ENCODE measurements at places on chromosomes 16 and 17.

- DNase-seq, result peak; percentile 45
These were observed 246.6 kb upstream of the RPL38 start for GRCh38 chr17:73956595-73957465.

DNA sequence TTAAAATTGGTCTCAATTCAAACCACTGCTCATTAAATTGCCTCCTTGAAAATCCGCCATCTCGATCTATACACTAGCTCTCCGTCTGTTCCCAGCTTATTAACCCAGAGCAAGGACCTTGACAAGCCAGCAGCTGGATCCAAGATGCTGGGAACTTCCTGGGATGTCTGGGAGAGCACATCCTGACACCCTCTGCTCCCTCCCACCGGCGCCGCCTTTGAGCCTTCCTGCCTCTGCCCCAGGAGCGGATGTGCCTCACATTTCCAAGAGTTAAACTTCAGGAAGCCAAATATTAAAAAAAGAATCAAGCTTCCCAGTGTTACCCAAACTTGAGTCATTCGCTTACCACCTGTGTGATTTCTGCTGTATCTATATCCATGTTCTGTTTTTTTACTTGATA, 107.9 kb downstream of the HAPSTR1 start:
- peak; percentile 54 for DNase-seq

DNA sequence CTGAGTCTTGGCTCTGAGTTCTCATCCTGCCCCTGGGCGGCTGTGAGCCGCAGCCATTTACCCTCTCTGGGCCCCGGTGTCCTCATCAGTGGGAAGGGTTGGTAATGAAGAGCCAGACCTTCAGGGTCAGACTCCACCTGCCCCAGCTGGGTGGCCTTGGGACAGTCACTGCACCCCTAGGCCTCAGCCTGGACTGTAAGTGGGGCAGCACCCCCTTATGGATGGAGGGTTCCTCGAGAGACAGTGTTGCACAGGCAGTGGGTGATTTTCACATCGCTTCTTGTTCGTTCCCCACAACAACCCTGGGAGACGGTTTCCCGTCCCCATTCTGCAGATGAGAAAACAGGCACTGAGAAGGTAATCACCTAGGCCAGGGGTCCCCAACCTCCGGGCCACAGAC, 60.5 kb downstream of the B9D1 start:
- no peak for DNase-seq

DNA sequence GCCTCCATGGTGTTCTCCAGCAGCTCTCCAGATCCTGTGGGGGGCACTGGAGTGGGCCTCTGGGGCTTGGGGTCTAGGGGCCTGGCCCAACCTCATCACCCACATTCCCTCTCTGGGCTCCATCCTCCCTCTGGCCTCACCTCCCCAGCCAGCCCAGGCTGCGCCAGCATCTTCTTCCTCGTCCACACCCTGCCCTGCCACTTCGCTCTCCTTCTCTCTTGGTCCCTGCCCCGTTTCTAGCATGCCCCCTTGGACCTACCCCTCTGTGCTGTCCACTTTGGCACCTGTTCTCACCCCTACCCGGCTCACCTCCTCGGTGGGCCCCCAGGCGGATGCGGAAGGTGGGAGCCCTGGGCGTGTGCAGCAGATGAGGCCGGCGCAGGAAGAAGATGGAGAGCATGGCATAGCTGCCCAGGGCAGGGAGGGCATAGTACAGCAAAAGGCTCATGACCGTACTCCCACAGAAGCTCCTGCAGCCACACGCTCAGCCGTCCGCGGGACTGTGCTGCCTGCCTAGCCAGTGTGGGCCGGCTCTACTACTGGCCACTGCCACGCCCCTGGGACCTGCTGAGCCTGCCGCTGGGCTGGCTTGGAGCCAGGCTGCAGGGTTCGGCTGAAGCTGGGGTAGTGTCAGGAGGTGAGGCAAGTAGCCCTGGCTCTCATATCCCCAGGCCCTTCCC, at the start of gene GDPD3:
Gene GDPD3 (minus strand): TSS at position 507 of the 680 bp plus-strand sequence. CDS start 59 bp downstream, at position 448.
- no peak for DNase-seq

- DNase-seq, result no peak
These were observed 236.0 kb upstream of the IRX5 start for GRCh38 chr16:54694651-54695050.
